Neural progenitor cell (in vitro differentiated cells): ENCODE measurements at places on chromosomes 6 and 20.

- no peaks in the 10 kb centered on the region for H3K36me3 ChIP-seq
- no peak overlapping the region for H3K27ac ChIP-seq
- H3K27me3 ChIP-seq, result no peaks in the 10 kb centered on the region
Observed at GRCh38 chr20:10242166-10242565, 23.5 kb downstream of the SNAP25 start.

DNA sequence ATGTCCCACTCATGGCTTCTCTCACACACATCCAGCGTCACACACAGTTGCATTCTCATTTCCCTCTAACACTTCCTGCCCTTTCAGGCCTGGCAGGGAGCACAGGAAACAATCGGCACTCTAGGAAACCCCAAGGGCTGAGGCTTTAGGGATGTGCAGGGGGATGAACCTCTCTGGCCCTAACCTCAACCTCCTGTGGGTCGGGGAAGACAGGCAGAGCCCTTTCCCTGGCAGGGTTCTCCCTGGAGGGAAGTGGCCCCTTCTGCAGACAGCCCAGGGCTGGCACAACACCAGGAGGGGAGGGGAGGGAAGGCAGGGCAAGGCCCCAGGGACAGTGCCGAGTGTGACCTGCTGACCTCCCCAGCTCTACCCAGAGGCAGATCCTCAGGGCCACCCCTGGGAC, 2.7 kb downstream of the TEAD3 start:
- no peaks in the 10 kb centered on the region for H3K36me3 ChIP-seq
- no peak overlapping the region for H3K4me3 ChIP-seq
- peak; percentile 30 for DNase-seq
- H3K27ac ChIP-seq, result no peak overlapping the region
- H3K27me3 ChIP-seq, result peaks cover 17% of the 10 kb centered on the region
- H3K4me1 ChIP-seq, result peaks cover 70% of the 10 kb centered on the region

DNA sequence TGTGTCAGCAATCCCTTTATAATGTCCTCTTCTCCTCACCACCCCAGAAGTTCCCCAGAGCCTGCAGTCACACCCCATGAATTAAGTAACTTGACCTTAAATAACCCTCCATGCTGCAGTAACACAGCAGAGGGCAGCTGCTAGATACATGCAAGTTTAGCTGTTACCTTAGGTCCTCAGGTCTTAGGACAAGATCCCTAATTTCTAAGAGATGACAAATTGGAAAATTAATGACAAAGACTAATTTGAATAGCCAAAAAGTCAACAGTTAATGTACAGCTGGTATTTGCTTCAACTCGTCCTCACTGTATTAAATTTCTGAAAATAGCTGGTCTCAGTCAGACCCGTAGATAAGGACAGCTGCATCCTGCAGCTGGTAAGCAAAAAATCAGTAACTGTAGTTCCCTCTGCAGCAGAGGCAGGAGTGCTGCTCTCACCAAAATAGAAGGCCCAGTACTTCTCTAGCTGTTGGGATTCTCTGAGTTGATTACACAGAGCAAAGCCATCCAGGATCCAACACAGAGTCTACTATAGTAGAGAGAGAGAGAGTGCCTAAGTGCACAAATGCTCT, 62.4 kb downstream of the TNFRSF21 start:
- H3K27ac ChIP-seq, result no peak overlapping the region
- H3K27me3 ChIP-seq, result no peaks in the 10 kb centered on the region
- no peaks in the 10 kb centered on the region for H3K36me3 ChIP-seq
- peaks cover 4% of the 10 kb centered on the region for H3K4me1 ChIP-seq
- no peak for DNase-seq
- no peak overlapping the region for H3K4me3 ChIP-seq

DNA sequence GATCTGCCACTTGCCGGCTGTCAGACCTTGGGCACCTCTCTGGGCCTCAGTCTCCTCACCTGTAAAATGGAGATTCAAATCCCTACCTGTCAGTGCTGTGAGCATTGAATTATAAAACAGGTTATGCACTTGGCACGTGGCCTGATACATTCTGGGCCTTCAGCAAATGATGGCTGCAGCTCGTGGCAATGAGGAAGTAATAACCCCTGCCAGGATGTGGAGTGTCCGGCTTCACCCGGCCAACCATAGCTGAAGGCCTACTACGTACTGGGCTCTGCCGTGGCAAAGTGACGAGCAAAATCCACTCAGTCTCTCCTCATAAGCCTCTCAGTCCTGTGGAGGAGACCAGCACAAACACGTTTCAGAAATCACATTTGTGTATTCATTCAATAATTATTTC, 10.9 kb upstream of the VSTM2L start:
- no peak overlapping the region for H3K4me3 ChIP-seq
- no peaks in the 10 kb centered on the region for H3K27me3 ChIP-seq
- no peak for DNase-seq
- H3K36me3 ChIP-seq, result no peaks in the 10 kb centered on the region
- peaks cover 2% of the 10 kb centered on the region for H3K4me1 ChIP-seq

- no peaks in the 10 kb centered on the region for H3K36me3 ChIP-seq
- no peak for DNase-seq
- no peak overlapping the region for H3K4me3 ChIP-seq
- H3K4me1 ChIP-seq, result no peaks in the 10 kb centered on the region
- H3K27me3 ChIP-seq, result peaks cover 6% of the 10 kb centered on the region
- no peak overlapping the region for H3K27ac ChIP-seq
Observed at GRCh38 chr20:19660808-19661378, 97.2 kb upstream of the RIN2 start.

GRCh38 chr6:3650959-3651697, 100.4 kb downstream of the PXDC1 start:
- no peaks in the 10 kb centered on the region for H3K36me3 ChIP-seq
- H3K4me3 ChIP-seq, result no peak overlapping the region
- no peaks in the 10 kb centered on the region for H3K4me1 ChIP-seq
- no peak overlapping the region for H3K27ac ChIP-seq

DNA sequence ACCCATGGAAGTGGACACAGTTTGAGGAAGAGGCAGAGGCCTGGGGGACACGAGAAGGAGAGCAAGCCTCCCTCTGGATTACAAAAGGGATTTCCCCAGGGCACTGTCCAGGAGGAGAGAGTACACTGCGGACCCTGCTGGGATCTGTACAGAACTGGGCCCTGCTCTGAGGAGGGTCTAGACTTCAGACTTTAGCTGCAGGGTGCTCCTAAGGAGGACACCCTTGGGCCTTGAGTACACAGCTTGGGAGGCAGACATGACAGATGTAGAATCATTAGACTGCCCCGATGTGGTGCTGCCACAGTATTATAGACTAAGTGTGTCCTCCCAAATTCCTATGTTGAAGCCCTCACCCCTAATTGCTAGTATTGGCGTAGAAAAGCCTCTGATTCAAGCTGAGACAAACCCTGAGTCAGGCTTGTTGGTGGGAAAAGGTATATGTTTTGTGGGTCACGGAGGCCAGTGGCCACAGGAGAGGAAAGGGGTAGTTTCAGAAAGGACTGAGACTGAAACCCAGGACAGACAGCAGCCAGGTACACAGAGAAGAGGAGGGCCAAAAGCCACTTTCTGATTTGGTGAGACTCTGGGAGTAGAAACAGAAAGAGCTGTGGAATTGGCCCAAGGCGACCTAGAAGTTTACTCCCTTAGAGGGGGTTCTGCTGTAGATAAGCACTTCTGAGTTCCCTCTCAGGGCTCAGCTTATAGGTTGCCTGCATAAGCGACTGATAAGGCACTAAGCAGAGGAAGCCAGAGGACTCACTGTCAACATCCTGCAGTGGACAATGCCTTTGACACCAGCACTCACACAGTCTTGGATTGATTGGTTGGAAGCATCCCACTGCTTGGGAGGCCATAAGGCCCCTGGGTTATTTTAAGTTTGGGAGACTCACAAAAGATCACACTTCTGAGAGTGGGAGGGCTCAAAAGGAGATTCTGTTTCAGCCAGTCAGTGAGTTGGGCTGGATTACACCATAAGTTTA, 16.5 kb upstream of the SH3BGRL2 start:
- no peaks in the 10 kb centered on the region for H3K27me3 ChIP-seq
- H3K36me3 ChIP-seq, result no peaks in the 10 kb centered on the region
- H3K4me3 ChIP-seq, result no peak overlapping the region
- H3K4me1 ChIP-seq, result no peaks in the 10 kb centered on the region
- H3K27ac ChIP-seq, result no peak overlapping the region

DNA sequence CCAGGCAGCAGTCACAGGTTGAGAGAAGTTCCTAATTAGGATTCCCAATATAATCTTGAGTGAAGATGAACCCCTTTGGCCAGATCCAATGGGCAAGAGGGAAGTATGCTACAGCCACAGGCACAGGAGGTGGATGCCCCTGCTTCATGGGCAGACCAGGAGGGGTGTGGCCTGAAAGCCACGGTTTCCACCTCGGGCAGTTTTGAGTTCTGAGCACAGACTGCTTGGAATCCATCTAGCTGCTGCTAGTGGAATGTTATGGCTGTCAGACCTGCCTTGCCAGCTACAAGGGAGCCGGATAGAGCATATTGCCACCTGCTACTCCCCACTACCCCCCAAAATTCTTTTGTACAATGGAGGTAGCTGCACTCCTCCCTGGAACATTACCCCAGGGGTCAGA, 672.9 kb downstream of the HACE1 start:
- no peaks in the 10 kb centered on the region for H3K4me1 ChIP-seq
- no peaks in the 10 kb centered on the region for H3K27me3 ChIP-seq
- H3K36me3 ChIP-seq, result no peaks in the 10 kb centered on the region
- DNase-seq, result no peak

DNA sequence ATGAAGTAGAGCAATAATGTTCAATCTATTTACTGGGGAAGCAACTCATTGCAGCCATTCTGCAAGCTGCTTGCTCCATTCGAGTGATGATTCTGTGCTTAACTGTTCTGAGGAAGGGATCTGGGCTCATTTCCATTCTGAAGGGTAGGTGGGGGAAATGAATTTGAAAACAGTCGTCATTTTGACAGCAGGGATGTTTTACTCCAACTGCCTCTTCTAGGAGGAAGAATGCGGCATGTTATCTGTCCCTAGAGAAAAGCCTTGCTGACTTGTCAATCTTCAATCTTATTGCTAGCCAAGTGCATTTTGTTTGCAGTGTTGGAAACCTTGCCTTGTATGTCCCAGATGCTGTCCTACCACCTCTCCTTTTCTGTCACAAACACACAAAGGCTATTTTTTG, 105.9 kb downstream of the PRDM13 start:
- no peak for DNase-seq
- no peaks in the 10 kb centered on the region for H3K27me3 ChIP-seq
- no peaks in the 10 kb centered on the region for H3K4me1 ChIP-seq
- no peak overlapping the region for H3K27ac ChIP-seq
- no peak overlapping the region for H3K4me3 ChIP-seq

GRCh38 chr20:34915749-34916455, 39.5 kb downstream of the ACSS2 start:
- no peak overlapping the region for H3K27ac ChIP-seq
- no peak for DNase-seq
- no peaks in the 10 kb centered on the region for H3K27me3 ChIP-seq
- no peak overlapping the region for H3K4me3 ChIP-seq
- H3K4me1 ChIP-seq, result no peaks in the 10 kb centered on the region
- no peaks in the 10 kb centered on the region for H3K36me3 ChIP-seq

DNA sequence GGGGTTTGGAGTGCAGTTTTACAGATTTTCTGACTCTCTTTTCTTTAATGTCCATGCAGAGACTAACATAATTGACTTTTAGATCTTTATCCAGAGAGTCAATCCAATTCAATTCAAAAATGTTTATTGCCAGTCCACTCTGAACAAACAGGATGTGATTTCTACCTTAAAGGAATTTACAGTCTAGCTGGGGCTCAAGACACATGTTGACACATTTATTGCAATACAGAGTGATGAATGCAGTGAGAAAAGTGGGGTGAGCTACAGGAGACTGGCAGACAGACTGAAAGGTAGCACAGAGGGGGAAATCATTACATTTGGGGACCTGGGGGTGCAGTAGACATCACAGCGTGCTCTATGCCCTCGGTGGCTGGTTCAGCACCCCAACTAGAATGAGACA, 193.9 kb downstream of the SLC24A3 start:
- H3K4me3 ChIP-seq, result no peak overlapping the region
- H3K27me3 ChIP-seq, result no peaks in the 10 kb centered on the region
- no peaks in the 10 kb centered on the region for H3K36me3 ChIP-seq
- no peak for DNase-seq
- no peaks in the 10 kb centered on the region for H3K4me1 ChIP-seq

GRCh38 chr6:169779092-169779815, 27.8 kb downstream of the ERMARD start:
- H3K4me1 ChIP-seq, result no peaks in the 10 kb centered on the region
- no peaks in the 10 kb centered on the region for H3K36me3 ChIP-seq
- no peak overlapping the region for H3K4me3 ChIP-seq
- H3K27me3 ChIP-seq, result no peaks in the 10 kb centered on the region

DNA sequence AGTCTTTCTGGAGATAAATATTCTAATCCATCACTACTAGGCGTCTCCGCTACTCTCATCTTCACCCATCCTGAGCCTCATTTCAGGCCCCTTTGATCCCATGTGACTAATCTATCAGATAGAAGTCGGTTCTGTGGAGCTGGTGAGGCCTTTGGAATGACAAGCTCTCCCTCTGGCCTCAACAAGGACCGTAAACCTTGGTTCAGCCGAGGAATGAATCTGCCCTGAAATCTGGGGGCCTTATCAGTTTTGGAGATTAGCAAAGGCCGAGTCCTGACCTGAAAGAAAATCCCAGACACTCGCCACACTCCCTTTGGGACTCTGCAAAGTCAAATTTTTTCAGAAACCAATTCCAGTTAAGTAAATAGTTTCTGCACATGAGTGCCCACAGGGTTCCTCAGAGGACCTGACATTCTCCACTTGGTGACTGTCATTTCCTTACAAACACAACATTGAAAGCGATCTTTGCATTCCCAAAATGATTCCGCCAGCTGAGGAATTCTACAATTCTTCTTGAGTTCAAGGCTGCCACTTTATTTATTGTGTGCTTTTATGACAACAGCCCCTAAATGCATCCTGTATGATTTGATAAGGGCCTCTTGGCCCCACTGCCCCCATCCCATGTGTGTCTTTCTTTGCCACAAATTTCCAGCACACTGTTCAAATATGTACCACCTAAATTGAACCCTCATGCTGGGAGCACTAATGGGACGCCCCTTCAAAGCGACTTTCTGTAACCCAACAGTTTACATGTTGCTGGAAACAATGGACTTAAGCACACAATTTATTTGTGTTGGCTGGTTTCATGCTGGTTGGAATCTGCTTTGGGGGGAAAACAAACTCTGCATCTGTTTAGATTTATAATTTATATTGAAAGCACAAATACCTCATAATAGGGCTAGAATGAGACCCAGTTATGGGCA, 10.0 kb upstream of the RIPOR3 start:
- no peak for DNase-seq
- no peaks in the 10 kb centered on the region for H3K36me3 ChIP-seq
- H3K27ac ChIP-seq, result no peak overlapping the region
- no peaks in the 10 kb centered on the region for H3K27me3 ChIP-seq
- peaks cover 5% of the 10 kb centered on the region for H3K4me1 ChIP-seq
- H3K4me3 ChIP-seq, result no peak overlapping the region

DNA sequence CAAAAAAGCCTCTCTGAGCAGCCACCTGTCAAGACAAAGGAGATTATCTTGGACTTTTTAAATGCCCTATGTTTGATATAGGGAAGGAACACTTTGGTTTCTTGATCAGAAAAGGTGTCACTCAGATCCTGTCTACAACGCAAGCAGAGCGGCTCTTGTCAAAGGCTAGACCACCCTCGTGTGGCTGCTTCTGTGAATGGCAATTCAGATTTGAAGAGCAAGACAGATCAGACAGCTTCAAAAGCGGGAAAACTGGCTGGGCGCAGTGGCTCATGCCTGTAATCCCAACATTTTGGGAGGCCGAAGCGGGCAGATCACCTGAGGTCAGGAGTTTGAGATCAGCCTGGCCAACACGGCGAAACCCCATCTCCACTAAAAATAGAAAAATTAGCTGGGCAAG, 10.1 kb upstream of the NXT1 start:
- no peak overlapping the region for H3K27ac ChIP-seq
- DNase-seq, result peak; percentile 85
- no peaks in the 10 kb centered on the region for H3K36me3 ChIP-seq
- no peaks in the 10 kb centered on the region for H3K27me3 ChIP-seq
